Vagina (tissue), 2 donors: ENCODE measurements at places on chromosomes 13 and 19.
A peak's percentile ranks its signal among the peaks of the same experiment; 100 is the strongest.

DNA sequence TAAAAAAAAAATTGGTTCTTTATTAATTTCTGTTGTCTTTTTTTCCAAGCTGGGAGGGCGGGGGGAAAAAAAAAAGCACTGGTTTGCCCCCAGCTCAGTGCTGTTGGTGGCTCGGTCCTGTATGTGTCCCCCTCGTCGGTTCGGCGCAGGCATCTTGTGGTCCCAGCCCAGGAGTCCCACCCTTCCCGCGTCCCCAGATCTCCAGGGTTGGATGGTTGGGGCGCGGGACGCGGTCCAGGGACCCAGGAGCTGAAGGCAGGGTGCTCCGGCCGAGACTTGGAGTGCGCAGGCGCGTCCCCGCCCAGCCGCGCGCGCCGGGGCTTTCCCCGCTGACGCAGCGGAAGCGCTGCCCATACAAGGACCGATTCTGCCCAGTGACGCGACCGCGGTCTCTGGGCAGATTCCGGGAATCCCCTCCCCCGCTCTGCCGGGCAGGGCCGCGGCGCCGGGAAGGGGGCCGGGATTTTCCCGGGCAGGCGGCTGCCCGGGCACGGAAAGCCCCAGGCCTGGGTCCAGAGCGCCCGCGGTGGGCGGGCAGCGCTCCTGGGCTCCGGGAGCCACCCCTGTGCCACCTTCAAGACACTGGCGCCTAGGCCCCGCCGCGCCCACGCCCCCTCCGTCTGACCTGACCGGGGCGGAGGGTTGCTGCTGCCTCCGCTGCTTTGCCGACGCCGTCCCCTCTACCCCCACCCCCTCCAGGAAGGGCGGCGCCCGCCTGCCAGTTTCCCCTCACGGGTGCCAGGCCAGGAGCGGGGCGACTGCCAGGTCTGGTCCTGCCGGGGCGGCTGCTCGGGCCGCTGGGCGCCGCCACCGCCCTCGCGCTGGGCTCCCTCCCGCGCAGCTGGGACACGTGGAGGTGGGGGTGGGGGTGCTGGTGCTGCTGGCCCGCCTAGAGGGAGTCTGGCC, 2.3 kb downstream of the JUNB start:
- peak; percentile 95 for DNase-seq

DNA sequence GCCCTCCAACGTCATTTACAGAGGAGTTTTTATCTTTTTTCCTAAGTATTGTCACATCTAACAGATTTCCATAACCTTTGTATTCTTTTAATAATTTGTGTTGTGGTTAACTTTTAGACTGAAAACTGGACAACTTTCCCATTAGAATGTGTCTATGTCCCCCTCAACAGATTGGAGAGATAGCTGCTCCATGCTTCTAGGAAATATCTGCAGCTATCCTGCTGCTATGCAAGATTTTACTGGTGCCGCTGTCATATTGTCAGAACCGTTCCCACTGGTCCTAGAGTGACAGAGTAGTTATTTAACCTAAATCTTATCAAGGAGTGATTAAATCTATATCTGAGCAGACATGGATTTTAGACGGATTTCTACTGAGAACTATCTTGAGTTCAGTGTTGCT, 130.0 kb downstream of the MAB21L1 start:
- no peak for DNase-seq

- DNase-seq = no peak
These were observed 105.2 kb upstream of the SOX1 start for GRCh38 chr13:111961651-111962192.

DNA sequence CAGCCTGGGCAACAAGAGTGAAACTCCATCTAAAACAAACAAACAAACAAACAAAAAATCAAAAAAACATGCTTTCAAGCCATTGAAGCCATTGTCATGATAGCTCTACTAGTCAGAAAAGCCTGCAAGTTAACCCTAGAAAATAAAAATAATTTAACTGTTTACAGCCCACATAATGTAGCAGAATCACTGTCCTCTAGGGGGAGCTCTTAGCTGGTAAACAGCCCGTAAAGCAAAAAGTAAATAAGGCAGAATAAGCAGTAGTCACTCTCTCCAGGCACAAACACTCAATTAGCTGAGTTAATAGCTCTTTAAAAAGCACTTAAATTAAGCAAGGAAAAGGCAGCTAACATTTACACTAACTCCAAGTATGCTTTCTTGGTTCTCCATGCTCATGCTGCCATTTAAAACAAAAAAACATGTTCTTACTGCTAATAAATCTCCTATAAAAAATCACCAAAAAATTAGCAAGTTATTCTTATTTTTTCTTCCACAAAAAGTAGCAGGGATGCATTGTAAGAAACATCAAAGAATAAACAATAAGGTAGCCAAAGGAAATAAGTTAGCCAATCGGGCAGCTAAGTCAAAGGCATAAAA, 11.3 kb downstream of the LILRB4 start:
- no peak for DNase-seq

DNA sequence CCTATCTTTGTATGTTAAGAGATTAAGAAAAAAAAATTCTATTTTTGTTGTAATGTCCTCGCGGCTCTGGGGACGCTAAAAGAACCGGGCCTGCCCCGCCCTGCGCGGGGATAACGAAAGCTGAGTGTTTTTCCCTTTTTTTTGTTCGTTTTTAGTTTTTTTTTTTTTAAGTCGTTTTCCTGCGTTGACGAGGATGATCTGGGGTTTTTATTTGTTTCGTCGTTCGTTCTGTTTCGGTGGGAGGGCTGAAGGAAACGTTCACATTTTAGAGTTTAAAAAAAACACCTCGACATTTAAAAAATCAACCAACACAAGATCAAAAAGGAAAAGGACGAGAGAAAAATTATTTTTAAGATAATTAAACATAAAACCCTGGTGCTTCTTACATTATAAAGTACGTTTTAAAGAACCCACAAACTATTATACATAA, 5.6 kb downstream of the LYL1 start:
- no peak for DNase-seq

- no peak for DNase-seq
These were observed 625 bp downstream of the F2RL3 start for GRCh38 chr19:16889366-16889882.
